MM.1S (cell line): ENCODE measurements at places on chromosomes 12 and 14.
A peak's percentile ranks its signal among the peaks of the same experiment; 100 is the strongest.

DNA sequence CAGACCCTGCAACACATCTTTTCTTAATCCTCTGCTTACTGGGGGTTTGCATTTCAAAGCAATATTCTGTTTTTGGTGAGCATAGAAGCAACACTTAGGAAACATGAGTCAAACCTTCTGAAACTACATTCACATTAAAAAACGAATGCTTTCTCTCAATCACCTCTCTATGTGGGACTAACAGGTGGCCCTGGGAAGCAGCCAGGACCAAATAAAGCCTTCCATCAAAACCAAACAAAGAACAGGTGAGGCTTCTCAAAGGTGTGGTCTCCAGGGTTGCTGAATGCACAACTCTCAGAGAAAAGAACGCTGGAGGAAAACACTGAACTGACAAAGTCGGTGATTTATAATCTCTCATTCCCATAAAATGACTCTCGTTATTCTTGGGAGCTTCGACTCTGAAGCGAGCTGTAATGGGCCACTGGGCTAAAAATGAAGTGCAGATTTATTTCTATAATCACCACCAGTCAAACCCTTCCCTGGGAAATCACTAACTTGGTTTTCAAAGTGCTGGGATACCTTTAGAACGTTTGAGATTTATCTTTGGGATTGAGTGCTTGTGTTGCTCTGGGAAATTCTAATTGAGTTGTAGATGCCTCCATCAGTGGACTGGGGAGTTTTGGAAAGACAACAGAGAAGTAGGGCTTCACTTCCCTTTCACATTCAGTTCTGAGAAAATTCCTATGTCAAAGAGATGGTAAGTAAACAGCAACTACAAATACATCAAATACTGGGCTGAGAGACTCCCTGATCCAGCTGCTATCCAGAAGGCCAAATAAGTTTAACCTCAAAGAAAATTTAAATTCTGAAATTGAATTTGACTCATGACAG, 262.0 kb upstream of the TMPO start:
- DNase-seq: no peak

DNA sequence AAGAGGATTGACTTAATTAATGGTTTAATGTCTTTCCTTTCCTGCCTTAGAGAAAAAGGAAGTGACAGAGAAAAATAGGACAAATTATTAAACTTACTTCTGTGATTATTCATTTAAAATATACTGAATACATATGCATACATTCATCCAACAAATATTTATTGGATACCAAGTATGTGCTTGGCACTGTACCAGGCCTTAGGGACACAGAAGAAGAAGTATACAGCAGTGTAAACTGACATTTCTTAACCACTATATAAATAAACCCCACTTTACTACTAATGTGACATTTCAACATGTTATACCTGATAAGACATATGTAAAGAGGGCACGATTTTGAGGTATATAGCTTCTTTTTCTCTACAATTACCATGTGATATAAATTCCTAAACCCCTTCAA, 53.6 kb downstream of the ERO1A start:
- no peak for DNase-seq

DNA sequence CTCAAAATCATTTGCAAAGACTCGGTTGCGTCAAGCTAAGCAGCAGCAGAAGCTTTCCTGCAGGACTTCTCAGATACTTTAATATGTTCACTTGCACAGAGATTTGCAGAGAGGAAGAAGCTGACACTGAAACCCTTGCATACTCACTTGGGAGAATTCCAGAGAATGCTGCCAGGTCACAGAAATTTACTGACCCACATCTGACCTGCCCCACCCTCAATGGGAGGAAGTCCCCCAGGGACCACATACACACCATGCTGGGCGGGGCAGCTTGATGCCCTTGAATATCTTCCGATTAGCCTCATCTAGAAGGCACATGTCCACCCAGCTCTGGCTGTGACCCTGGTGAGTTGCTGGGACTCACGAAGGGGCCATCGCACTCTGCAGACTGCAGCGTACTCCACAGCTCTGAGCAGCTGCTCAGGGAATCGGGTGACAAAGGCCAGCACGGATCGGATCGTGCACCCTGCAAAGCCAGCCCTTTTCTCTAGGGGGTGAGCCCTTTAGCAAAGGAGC, 83.2 kb downstream of the ITPK1 start:
- no peak for DNase-seq

DNA sequence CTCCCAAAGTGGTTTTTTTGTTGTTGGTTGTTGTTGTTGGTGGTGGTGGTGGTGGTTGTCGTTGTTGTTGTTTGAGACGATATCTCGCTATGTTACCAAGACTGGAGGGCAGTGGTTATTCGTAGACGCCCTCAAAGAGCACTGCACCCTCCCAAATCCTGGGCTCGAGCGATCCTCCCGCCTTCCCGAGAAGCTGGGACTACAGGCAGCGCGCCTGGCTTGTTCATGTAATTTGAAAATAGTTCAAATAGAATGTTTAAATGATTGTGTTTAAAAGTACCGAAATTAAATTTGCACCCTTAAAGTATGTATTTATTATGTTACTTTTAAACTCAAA, 439 bp upstream of the ANAPC5 start:
- DNase-seq: no peak

- DNase-seq: peak; percentile 20
Measured at GRCh38 chr14:60090864-60091519, 731 bp upstream of the PCNX4 start.

DNA sequence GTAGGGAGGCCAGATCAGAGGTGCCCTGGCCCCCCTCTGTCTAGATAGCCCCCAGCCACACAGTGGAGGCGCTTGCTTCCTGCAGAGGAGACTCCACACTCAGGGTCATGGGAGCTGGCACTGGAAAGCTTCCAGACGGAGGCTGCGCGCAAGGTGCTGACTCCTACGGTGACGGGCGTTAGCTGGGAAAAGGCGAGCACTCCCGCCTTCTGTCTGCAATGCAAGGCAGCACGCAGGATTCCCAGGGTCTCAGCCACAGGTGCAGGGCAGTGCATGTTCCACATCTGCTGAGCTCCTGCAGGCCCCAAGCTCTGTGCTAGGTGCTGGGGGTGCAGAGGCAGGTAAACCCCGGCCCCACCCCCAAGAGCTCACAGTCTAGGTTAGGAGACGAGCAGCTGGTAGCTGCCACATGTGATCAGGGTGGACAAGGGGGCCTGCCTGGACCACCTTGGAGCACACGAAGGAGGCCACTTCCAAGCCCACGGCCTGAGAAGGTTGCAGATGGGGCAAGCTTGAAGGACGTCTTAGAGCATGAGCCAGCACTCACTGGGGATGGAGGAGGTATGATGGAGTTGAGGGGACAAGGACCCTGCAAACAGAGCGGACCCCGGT, 310.9 kb upstream of the DIO3 start:
- DNase-seq: no peak
